ENCODE measurements at places on chromosomes 3 and 15.
A peak's percentile ranks its signal among the peaks of the same experiment; 100 is the strongest.

GRCh38 chr3:119894195-119894594 lies 112.3 kb downstream of the NR1I2 start:
- no peak for DNase-seq

- no peak for DNase-seq
Measured at GRCh38 chr3:43907508-43907858, 216.7 kb downstream of the ABHD5 start.

DNA sequence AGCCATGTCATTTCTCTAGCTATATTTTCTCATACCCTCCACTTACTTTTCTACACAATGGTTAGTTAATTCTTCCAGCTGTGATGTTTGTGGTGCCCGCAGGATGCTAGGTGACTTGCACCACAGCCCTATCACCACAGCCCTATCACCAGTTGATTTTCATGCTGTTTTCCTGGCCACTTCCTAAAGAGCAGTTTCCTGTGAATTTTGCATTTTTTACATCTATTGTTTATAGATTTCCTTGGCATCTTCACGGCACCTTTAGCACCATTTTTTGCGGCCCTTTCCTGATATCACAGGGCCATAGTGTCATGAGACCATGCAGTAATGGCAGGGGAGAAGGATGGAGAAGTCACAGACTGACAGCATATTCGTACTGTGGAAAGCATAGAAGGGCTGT lies 132.9 kb upstream of the PRICKLE2 start:
- DNase-seq, result no peak

DNA sequence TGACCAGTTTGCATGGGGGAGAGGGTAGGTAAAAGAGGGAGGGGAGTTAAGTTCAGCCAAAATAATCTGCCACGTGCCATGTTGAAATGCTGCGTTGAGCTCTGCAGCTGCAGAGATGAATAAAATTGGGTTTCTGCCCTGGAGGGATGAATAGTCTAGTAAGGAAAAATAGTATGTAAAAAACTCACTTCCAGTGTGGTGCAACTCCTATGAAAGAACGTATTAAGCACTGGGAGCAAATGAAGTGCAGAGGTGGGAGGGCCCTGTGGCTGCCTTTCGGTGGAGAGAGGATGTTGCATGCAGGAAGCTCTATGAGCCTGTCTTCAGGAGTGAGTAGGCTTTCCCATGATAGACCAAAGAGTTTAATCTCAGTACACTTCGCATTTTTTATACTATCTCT lies 8.6 kb downstream of the CEP63 start:
- no peak for DNase-seq

GRCh38 chr3:63278171-63279004 lies at the start of gene SYNPR:
SYNPR (plus strand) TSS chr3:63278308.
- DNase-seq, result no peak

DNA sequence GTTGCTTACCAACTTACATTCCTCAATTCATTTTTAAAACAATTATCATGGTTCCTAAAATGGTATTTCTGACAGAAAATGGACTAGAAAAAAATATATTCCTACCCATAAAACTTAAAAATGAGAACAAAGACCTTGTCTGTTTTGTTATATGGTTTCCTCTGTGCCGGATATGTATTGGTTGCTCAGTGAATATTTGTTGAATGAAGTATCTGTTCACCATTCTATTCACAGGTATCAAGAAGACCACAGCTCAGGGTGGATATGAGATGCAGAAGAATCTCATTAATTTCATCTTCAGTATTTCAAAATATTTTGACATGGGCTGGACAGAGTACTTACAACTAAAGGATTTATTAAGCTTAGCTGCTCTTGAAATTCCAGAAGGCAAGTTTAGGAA lies 58.1 kb downstream of the TUSC7 start:
- no peak for DNase-seq

DNA sequence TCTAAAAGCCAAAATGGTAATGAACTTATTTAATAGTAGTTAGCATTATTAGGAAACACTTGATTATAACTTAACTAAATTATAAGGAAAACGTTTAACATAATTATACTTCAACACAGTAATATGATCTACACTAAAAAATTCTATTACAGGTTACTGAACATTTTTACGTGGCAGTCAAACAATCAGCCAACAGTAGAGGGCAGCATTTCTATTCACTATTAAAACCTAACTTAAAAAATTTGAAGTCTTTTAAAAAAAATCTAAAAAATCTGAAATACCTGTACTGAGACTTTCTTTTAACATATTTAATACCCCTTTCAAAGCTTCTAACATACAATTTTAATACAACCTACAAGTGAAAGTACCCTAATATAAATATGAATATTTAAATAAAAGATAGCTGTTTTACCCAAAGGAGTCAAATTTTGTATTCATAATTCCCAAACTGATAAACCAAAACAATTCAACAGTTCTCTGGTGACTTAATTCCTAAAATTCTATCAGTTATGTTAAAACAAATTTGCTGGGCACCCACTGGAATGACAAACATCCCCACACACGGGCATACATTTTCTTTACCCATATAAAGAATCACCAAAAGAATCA lies 41.5 kb downstream of the DLG1 start:
- peak; percentile 33 for DNase-seq

DNA sequence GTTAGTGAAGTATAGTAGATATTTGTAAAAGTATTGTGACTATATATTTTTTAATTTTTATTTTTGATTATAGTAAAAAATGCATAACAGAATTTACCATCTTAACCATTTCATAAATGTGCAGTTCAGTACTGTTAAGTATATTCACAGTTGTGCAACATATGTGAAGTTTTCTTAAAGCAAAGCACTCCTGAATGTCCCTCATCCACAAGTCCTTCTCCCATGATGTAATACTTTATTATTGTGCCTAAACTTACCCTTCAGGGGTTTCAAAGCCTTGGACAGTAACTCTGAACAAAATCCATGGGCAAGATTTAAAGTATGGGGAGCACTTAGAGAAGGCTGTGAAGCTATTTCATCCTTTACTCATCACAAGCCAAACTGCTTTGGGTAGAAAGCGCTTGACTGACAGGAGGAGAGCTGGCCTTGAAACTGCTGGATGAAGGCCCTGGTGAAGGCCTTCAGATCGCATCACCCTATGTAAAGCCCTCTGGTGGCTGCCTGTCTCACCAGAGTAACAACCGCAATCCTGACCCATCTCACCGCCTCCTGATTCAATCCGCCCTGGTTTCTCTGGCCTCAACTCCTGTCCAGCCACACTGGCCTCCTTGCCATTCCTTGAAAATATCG lies 28.0 kb downstream of the LSM3 start:
- DNase-seq, result no peak

- DNase-seq, result no peak
Measured at GRCh38 chr3:154132777-154133375, 11.7 kb downstream of the ARHGEF26 start.

GRCh38 chr15:29925227-29926082 lies 103.2 kb upstream of the TJP1 start:
- DNase-seq, result peak; percentile 55

DNA sequence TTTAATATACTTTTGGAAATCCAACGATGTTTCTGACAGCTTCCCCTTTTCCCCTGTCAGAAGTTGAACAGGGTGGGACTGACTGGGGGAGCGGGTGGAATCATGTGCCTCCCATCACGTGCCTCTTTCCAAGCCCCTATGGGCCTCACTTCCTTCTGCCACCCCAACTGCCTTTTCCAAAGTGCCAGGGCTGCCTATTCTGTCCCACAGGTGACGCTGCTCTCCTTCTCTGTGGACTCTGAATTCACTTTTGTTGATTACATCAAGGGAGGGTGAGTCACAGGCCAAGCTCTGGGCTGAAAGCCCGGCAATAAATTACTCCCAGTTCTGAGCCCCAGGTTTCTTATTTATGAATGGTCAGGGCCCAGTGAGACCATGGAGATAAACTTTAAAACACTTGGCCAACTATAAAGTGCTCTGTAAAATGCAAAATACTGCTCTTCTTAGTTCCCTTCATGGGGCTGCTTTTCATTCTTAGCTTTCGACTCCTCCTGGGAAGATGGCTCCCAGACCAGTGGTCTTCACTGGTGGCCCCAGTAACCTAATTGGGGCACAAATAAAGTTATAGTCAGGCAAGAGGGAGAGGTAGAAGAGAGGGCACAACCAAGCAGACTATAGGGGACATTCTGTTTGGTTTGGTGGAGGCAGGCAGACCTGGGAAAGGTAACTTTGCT lies 12.3 kb downstream of the CPNE9 start:
- DNase-seq, result no peak

GRCh38 chr3:189137416-189137815 lies 34.4 kb upstream of the TPRG1 start:
- DNase-seq, result no peak

GRCh38 chr3:45280971-45281370 lies 54.9 kb upstream of the TMEM158 start:
- no peak for DNase-seq

DNA sequence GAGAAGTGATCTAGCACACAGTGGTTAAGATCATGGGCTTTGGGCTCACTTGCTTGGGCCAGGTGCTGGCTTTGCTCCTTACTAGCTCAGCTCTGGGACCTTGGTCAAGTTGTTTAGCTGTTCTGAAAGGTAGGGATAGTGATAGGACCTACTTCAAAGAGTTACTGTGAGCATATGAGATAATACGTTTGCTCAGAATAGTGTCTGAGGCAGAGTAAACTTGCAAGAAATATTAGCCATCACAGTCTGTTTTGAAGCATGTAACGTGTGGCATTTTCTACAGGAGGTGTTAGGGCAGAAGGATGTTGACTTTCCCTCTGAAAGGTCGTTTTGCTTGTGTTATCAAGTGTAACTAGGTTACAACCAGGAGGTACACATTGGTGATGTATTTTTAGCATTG lies 34.5 kb upstream of the NFKBIZ start:
- DNase-seq, result no peak

- DNase-seq, result no peak
Measured at GRCh38 chr15:68271854-68272471, 5.6 kb upstream of the FEM1B start.

GRCh38 chr15:92753591-92753990 lies 98.0 kb upstream of the FAM174B start:
- DNase-seq, result no peak

DNA sequence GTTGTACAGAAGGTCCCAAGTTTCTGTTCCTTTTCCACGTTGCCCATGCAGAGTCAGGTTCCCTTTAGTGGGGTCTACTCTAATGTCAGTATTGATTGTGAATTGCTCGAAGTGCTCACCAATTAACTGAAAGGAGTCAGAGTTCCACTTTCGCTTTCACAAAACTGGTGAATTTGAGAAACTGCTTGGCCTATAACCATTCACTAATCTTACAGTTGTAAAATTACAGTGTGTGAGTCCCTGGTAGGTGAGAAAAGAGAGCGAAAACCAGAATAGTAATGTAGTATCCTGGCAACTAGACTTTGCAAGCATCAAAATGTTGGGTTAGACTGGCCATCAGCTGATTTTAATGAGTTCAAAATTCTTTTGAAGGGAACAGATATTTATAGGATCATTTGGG lies 237.5 kb upstream of the CHRM5 start:
- DNase-seq, result no peak

DNA sequence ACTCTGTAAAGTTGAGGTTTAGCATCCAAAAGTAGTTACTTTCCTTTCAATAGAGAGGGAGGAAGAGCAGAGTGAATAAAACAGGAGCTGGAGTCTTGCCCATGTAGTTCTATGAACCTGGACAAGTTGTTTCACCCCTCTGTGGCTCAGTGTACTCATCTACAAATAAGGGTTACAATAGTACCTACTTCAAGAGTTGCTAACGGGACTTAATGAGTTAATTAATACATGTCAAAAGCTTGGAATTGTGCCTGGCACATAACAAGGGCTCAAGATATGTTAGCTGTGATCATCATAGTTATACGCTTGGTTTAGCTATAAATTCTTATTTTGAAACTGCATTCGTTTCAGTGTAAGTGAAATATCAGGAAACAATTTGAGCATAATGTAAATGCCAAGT lies 388.5 kb upstream of the THBS1 start:
- DNase-seq, result no peak

DNA sequence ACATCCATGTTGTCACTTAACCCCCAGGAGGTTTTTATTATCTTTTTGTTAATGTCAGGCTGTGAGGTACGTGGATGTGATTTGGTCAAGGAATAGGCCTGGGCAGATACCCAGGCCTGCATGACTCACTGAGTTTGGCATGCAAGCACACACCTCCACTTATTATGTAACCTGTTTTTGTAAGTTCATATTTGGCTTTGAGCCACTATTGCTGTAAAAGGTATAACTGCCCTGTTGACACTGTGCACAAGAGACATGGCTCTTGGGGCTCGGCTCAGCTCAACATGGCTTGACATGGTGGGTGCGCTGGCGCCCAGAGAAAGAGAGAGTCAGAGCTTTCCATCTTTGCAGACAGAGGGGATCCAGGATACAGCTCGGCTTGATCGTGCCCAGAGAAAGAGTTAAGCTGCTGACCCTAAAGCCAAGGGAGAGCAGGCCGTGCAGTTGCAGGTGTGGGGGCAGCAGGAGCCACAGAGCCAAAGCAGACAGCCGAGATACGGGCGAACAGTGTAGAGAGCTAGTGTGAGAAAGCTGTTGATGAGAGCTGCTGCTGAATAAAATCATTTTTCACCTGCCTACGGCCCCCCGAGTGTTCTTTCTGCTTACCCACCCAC lies 67.9 kb upstream of the UNC13C start:
- DNase-seq, result no peak

- no peak for DNase-seq
Measured at GRCh38 chr3:106482451-106482850, 613.6 kb upstream of the CBLB start.

GRCh38 chr3:152458376-152459117 lies 189.8 kb downstream of the MBNL1 start:
- no peak for DNase-seq

- DNase-seq, result no peak
Measured at GRCh38 chr3:46067401-46067800, 40.1 kb upstream of the XCR1 start.

- no peak for DNase-seq
Measured at GRCh38 chr3:123225016-123225415, 23.3 kb downstream of the SEC22A start.

- no peak for DNase-seq
Measured at GRCh38 chr15:26421065-26421464, 351.8 kb downstream of the GABRB3 start.

DNA sequence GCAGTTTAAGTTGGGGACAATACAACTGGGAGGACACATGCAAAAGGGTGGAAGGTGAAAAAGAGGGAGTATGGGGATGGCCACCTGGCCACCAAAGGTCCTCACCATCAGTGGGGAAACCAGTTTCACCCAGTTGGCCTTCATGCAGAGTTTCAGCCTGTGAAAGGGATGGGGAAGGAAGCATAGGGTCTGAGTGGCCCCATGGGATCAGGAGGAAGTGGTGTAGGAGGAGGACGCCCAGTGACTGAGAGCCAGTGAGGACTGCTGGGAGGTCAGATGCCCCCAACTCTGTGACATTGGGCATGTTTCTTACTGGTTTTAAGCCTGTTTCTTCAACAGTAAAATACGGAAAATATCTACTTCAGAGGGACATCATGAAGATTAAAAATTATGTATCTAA lies 16.3 kb downstream of the BCL2A1 start:
- DNase-seq, result no peak

- no peak for DNase-seq
Measured at GRCh38 chr3:170705131-170705530, 119.3 kb upstream of the SLC7A14 start.

DNA sequence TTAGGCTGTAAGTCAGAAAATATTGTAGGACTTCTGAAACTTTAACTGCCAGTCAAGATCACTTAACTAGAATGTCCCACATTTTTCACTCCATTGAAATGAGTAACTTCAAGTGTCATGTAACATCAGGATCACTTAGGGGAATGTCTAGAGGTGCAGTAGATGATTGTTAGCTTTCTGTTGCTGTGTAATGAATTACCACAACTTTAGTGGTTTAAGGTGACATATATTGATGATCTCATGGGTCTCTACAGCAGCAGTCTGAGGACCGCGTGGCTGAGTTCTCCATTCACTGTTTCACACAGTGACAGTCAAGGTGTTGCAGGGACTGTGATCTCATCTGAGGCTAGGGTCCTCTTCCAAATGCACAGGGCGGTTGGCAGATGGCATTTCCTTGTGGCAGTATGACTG lies 82.7 kb downstream of the SLC25A26 start:
- no peak for DNase-seq

Measured in right renal pelvis (tissue), 4 donors.